ENCODE measurements at places on chromosomes 6 and 20.
A peak's percentile ranks its signal among the peaks of the same experiment; 100 is the strongest.

DNA sequence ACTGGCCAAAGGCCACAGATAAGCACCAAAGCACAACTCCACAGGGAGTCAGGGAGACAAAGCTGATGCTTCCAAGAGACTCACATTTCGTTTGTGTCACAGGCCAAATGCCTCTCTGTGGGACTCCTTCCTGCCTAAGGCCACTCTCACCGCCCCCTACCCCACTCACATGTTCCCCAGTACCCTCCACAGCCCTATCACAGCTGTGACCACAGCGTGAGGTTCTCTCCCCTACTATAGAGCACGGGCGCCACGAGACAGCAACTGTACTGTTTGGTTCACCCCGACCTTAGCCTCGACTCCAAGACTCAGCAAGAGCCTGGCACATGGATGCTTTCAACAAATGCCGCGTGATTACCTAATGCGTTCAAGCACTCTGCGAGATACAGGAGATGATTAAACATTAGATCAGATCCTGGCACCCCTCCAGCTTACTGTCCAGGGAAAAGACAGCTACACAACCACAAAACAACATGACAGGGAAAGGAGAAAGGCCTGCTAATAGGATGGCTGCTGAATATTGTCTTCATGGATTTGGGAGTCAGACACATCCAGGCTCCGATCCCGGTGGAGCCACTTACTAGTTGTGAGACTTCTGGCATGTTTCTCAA, 105.5 kb downstream of the AGPAT4 start:
- peak; percentile 85 for DNase-seq

DNA sequence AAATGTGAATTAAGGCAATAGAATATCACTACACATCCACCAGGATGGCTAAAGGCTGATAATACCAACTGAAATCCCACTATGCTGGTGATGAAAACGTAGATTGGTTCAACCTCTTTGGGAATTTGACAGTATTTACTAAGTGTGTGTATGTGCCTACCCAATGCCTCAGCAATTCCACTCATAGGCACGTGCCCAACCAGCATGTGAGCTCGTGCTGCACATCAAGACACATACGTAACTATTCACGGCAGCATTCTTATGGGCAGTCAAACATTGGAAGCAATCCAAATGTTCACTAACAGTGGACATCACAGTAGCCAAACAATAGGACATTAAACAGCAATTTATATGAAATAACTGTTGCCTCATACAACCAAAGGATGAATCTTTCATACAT, 15.7 kb upstream of the AFDN start:
- no peak for DNase-seq

DNA sequence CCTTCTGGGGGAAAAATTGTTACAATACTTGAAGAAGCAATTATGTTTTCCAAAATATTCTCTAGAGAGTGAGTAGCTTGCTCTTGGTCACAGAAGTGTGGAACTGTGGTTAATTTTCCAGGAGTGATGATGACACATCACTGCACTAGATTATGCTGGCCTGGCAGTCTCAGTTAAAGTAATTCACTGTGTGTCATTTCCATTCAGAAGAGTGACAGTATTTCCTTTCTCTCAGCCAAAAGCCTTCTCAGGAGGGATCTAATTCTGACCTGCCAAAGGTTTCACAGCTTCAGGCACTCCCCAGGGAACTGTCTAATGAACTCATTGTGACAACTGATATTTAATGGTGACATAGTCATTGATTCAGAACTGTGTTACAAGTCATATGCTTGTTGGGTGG, 517.5 kb downstream of the TBC1D32 start:
- DNase-seq: no peak

DNA sequence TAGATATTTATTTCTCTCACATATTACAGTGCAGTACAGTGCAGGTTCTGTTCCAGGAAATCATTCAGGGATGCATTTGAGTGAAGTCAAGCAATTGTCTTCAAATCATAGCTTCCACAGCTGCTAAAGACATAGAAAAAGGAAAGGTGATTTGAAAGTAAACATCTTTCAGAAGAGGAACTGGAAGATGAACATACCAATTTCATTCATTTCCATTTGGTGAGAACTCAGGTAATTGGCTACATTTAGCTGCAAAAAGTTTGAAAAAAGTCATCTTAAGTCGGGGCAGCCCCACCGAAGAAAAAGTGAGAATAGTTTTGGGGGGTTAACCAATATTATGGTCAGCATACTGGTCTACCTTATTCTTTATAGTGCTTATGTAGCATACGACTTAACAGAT, 61.4 kb upstream of the IL20RA start:
- DNase-seq: no peak

GRCh38 chr20:48393311-48393685, 434.5 kb downstream of the PREX1 start:
- no peak for DNase-seq

GRCh38 chr6:132265451-132266097, 135.7 kb downstream of the MOXD1 start:
- no peak for DNase-seq

- DNase-seq: peak; percentile 24
These were observed 117.2 kb upstream of the BACH2 start for GRCh38 chr6:90413867-90414266.

DNA sequence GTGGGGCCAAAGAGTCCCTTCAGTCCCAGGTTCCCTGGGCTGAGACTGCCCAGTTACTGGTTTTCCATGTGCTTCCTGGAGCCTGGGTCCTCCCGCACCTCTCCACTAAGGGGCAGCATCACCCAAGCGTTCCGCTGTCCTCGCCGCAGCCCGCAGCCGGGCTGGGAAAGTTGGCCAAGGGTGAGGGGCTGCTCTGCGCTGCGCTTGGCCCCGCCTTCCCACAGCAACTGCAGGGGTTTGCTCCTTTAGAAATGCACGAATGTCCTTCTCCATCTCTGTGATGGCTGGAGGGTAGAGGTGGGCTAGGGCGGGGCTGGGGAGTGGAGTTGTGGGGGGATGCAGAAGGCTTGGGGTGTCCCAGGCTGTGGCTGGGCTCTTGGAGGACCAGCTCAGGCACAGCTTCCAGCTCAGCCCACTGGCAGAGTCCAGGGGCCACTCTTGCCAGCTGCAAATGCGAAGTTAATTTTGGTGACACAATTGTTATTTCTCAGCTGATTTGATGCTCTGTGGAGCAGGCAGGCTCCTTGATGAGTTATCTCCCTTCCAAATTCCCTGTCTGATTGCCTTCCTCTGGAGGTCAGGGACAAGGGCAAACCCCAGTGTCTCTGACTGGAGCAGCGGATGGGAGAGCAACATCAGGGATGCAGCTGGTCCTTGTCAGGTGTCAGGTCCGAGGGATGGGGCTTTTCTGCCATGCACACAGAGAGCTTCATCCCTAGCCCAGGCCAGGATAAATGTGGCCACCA, 63.2 kb downstream of the NOL4L start:
- DNase-seq: peak; percentile 59

DNA sequence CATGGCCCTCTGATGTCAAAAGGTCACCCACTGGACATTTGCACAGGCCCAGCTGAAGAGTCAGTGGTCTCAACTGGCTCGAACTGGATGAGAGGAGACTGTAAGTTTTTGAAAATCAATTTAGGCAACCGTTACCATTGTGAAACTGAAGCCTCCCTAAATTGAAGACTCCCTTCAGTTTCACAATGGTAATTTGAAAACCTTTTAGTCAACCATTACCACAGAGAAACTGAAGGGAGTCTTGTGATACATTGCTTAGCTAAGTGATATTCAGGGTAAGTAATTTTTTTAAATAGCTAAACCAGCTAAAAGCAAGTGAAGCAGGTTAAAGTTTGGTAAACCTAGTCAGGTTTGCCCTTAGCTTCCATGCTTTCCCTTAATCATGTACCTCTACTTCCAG, 197.3 kb upstream of the NT5E start:
- no peak for DNase-seq

- DNase-seq: no peak
These were observed 12.6 kb upstream of the BNIP5 start for GRCh38 chr6:36349240-36349639.

- no peak for DNase-seq
These were observed 51.5 kb upstream of the E2F3 start for GRCh38 chr6:20350215-20350614.

GRCh38 chr20:24960302-24960801, 11.3 kb downstream of the CST7 start:
- no peak for DNase-seq

GRCh38 chr20:58891718-58892140, 39.2 kb downstream of the GNAS start:
- no peak for DNase-seq

GRCh38 chr6:151679081-151679480, 128.4 kb upstream of the ESR1 start:
- no peak for DNase-seq

- DNase-seq: no peak
These were observed 522.7 kb upstream of the CDH4 start for GRCh38 chr20:60729135-60729900.

- DNase-seq: peak; percentile 60
These were observed 50.0 kb upstream of the SCGN start for GRCh38 chr6:25601800-25602673.

DNA sequence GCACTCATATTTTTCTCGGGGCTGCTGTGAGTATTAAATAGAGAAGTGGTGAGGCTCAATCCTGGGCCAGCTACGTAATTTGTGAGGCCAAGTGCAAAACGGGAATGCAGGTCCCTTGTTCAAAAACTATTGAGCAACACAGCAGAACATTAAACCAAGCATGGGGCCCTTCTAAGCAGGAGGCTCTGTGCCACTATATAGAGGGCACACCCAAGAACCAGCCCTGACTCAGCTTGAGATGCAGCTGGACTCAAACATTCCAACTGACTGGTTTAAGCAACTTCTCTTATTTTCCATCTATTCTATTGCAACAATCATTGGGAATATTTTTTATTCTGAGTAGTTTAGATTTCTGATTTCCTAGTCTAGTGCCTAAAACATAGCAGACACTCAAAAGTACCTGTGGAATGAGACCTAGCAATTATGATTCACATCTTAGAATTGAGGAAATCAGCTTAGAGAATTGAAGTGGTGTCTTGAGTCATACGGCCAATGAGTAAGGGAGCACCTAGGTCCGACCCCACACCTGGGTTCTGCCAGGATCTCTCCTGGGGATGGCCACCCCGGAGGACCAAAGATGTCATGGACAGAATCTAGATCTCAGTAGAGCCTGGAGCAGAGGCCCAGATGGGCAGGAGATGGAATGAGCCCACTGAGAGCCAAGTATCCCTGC, 1.3 kb downstream of the SIRPB2 start:
- peak; percentile 14 for DNase-seq

DNA sequence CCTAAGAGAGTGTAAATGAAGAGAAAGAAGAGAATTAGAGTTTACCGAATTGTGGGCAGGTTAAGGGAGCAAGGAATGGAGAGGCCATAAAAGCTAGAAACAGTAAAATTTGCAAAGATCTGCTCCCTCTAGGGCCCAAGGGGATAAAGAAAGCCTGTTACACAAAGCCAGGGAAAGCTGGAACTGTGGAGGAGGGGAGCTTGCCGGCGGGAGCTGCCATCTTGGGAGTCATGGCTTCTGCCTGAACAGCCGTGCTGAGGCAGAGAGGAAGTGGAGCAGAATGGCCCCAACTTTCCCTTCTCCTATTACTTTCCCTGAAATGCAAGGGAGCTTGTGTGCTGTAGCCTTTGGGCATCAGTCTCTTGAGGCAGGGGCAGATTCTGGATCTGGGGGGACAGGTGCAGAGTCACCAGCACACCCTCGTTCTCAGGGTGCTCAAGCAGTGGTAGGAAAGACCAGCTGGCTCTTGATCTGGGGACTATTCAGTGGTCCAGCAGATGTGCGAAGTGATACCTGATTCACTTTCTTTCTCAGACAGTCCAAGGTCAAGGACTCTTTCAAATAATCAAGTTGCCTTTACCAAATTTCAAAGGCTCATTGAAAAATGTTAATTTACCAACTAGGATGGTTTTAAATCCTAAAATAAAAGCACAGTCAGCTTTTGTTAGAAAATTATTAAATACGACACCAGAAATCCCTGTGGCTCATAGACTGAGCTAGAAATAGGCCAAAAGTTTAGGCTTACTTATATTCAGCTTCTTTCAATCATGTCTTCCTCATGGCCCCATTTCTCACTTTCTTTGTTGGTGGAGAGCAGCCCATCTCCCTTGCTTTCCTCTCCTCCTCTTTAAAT, 25.7 kb downstream of the LAMA4 start:
- no peak for DNase-seq

GRCh38 chr20:60203451-60203850, 245.2 kb downstream of the CDH26 start:
- DNase-seq: no peak

DNA sequence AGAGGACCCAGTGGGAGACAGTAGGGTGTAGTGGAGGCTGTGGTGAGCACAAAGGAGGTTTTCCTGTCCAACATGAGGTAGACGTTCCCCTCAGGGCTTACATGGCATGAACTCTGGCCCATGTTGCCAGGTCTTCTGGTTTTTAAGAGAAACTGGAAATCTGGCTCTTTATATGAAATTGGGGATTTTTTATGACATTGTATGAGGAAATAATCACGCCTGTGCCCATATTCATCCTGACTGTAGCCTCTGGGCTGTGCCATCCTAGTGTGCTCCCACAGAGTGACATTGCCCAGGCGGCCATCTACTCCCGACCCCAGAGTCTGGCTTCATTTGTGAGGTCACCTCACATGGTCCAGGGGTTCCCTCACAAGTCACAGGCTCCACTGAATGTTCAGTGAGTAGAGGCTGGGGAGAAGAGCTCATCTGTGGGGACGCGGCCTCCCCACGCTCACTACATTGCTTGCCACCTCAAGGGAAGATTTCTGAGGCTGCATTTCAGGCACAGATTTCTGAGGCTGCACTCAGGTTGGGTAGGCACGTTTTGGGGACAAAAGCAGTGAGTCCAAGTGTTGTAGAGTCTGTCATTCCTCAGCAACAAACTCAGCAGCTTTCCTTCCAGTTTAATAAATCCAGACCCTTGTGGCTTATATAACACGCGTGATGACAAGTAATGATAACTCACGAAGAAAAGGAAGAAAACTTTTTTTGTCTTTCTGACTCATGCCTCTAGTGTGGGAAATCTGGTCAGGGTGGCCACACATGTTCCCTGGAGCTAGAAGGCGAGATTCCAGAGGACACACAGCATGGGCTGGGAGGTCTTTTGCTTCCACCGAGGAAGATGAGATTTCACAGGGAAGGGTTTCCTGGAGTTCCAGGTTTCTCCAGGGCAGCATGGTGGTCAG, 41.7 kb downstream of the SLC24A3 start:
- no peak for DNase-seq

GRCh38 chr20:4953881-4954280, 47.4 kb downstream of the SLC23A2 start:
- no peak for DNase-seq

DNA sequence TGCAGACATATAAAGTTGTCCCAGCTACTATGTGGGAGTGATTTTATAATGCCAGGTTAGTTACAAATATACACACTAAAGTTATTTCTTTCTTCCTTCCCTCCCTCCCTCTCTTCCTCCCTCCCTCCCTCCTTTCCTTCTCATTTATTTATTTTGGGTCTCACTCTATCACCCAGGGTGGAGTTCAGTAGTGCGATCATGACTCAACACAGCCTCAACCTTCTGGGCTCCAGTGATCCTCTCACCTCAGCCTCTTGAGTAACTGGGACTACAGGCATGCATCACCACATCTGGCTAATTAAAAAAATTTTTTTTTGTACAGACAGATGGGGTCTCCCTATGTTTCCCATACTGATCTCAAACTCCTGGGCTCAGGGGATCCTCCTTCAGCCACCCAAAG, 59.2 kb downstream of the PHF20 start:
- no peak for DNase-seq

GRCh38 chr20:25622450-25623224, 1.2 kb downstream of the NANP start:
- DNase-seq: peak; percentile 2

Data from pons (tissue), 1 donor.